ENCODE measurements at places on chromosomes 1 and 21. TPM values are rescaled to one million over a fixed set of nuclear protein-coding genes. Genes with fewer than 3 reads are reported as not detected.

The NR0B2 gene
- total RNA-seq, result not detected

GRCh38 chr1:183887826-183888819, 83.2 kb downstream of the RGL1 start:
- peaks cover 13% of the 10 kb centered on the region for H3K36me3 ChIP-seq
- no peaks in the 10 kb centered on the region for H3K27me3 ChIP-seq
- peaks cover 8% of the 10 kb centered on the region for H3K4me1 ChIP-seq
- DNase-seq, result no peak

GRCh38 chr21:34818662-34819158, 149.9 kb downstream of the CLIC6 start:
- no peak overlapping the region for H3K4me3 ChIP-seq
- H3K27ac ChIP-seq, result peak overlapping the region; percentile 25
- peaks cover 14% of the 10 kb centered on the region for H3K36me3 ChIP-seq

GRCh38 chr21:35528116-35529042, 479.3 kb upstream of the RUNX1 start:
- H3K27ac ChIP-seq, result no peak overlapping the region
- no peak for DNase-seq
- H3K4me3 ChIP-seq, result peak overlapping the region; percentile 38
- peaks cover 12% of the 10 kb centered on the region for H3K4me1 ChIP-seq
- no peaks in the 10 kb centered on the region for H3K36me3 ChIP-seq

- DNase-seq, result no peak
- H3K36me3 ChIP-seq, result no peaks in the 10 kb centered on the region
- no peak overlapping the region for H3K27ac ChIP-seq
- H3K27me3 ChIP-seq, result no peaks in the 10 kb centered on the region
Observed at GRCh38 chr1:57483954-57484353, 60.1 kb upstream of the DAB1 start.

GRCh38 chr1:192916021-192916420, 107.2 kb downstream of the RGS2 start:
- DNase-seq, result no peak
- no peak overlapping the region for H3K4me3 ChIP-seq
- no peaks in the 10 kb centered on the region for H3K27me3 ChIP-seq
- H3K4me1 ChIP-seq, result peaks cover 5% of the 10 kb centered on the region
- no peak overlapping the region for H3K27ac ChIP-seq

GRCh38 chr1:39632682-39633417, 6.6 kb downstream of the HEYL start:
- peaks cover 28% of the 10 kb centered on the region for H3K27me3 ChIP-seq
- peak; percentile 68 for DNase-seq
- no peaks in the 10 kb centered on the region for H3K36me3 ChIP-seq
- peaks cover 13% of the 10 kb centered on the region for H3K4me1 ChIP-seq
- no peak overlapping the region for H3K27ac ChIP-seq
- peak overlapping the region; percentile 5 for H3K4me3 ChIP-seq

All from suprapubic skin (tissue), 4 donors.